Mesothelial cell of epicardium (in vitro differentiated cells): ENCODE measurements at places on chromosomes 2 and 18.

- DNase-seq = no peak
These were observed 172.2 kb upstream of the SETBP1 start for GRCh38 chr18:44508474-44508873.

DNA sequence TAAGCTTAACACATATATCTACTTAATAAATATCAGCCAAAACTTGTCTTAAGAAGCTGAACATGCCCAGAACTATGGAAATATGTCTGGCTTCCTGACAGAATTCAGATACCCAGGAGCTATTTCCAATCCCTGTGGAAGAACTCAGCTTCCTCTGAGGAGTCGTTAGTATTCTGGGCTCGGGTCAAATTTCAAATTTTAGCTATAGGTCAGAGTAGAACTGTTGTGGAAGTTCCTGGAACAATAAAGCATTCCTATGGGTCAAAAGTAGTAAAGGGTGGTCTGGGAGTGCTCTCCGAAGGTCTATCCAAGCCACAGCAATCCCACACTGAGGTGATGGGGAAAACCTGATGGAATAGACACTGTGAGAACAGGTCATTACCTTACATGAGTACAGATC lies 342.7 kb upstream of the CHST9 start:
- no peak for DNase-seq

GRCh38 chr2:236403811-236404210 lies 139.6 kb upstream of the ASB18 start:
- DNase-seq = no peak

- no peak for DNase-seq
These were observed 280.9 kb downstream of the ZNF385B start for GRCh38 chr2:179580378-179581146.

DNA sequence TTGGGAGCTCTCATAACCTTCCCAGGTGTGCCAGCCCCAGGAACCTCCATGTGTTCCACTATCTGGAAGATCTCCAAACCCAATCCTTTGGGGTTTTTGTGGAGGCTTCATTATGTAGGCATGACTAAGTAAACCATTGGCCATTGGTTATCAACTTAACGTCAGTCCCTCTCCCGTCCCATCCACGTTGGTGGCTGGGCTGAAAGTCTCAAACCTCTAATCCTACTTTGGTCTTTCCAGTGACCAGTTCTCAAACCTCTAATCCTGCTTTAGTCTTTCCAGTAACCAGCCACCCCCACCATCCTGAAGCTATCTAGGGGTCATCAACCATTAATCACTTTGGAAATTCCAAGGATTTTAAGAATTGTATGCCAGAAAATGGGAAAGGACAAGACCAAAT lies 704.7 kb upstream of the TMEFF2 start:
- no peak for DNase-seq

DNA sequence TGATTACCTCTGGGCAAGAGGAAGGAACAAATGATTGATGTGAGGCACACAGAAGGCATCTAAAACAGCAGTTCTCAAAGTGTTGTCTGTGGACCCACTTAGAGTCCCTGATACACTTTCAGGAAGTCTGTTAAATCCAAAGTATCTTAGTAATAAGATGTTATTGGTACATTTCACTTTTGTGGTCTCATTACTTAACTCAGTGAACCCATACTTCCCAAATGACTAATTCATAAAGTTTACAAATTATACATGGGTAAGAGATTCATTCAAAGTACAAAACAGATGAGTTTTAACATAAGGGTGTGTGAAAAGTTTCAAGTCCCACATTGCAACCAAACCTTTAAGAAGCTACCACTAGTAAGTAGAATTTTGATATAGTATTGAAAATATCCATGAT lies 440.5 kb downstream of the NUP35 start:
- no peak for DNase-seq

GRCh38 chr2:187865025-187865424 lies 310.8 kb upstream of the TFPI start:
- no peak for DNase-seq
